Mesothelial cell of epicardium (in vitro differentiated cells): ENCODE measurements at places on chromosomes 7 and 10. TPM values are rescaled to one million over a fixed set of nuclear protein-coding genes. Genes with fewer than 3 reads are reported as not detected.

DNA sequence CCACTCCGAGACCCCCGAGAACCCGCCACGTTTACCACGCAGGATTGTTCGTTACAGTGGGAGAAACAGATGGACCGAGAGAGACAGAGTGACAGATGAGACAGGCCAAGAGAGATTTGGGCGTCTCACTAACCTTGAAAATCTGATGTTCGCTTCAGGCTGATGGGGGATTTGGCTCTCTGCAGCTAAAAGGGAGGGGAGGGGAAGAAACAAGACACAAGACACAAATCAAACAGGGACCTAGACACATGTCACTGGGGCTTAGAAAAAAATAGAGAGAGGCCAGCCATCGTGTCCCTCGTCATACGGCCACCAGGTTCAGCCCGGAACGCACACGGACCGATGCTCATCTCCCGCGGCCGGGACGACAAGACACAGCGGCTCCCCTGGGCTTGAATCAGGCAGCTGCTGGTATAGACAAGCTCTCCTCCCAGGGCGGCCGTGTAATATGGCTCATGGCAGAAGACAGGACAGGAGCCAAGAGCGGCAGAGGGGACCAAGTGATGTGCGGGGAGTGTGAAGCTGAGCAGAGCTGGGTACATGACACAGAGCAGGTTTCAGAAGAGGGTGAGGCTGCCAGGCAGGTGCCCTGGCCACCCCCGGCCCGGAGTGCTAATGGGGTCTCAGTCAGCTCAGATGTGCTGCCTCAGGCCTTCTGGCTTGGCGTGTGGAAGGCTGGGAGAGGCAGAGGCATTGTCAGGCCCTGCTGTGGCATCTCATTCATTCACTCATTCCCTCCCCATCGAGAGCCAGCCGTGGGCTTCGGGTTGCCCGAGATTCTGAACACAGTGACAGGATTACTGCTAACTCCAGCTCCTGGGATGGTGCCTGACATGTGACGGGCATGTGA is 88.5 kb upstream of the GNA12 start:
- no peaks in the 10 kb centered on the region for H3K27me3 ChIP-seq
- DNase-seq: no peak
- no peak overlapping the region for H3K4me3 ChIP-seq

RPEL1 gene
- not detected in 3 replicates for total RNA-seq

HGF gene
- total RNA-seq: 14.1 to 18.8 TPM (median 15.1 TPM) in 3 replicates

DNA sequence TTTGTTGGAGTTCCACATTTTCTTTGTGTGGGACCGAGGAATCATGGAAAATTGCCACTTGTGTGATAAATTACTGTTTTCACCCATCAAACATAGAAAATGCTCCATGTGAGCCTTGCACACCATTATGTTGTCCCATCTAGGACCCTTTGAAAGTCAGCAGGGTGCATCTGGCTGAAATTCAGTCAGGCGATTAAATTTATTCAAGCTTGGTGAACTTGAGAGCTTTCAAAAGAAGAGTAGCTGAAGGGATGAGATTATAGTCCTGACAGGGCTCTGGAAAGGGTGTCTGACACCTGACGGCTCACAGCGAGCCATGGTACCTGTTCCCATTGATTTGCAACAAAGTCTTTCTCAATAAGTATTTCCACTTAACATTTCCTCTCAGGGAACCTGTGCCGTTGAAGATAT is 399.7 kb upstream of the ETV1 start:
- no peak overlapping the region for H3K27ac ChIP-seq
- no peaks in the 10 kb centered on the region for H3K27me3 ChIP-seq
- DNase-seq: no peak
- H3K4me3 ChIP-seq: no peak overlapping the region

DNA sequence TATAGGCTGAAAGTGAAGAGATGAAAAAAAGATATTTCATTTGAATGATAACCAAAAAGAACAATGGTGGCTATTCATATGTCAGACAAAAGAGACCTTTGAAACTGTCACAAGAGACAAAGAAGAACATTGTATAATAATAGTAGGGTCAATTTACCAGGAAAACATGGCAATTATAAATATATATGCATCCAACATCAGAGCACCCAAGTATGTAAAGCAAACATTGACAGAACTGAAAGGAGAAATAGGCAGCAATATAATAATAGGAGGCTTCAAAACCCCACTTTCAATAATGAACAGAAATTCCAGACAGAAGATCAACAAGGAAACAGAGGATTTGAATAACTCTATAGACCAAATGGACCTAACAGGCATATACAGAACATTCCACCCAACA is 876.2 kb downstream of the GRID1 start:
- no peak overlapping the region for H3K27ac ChIP-seq
- no peaks in the 10 kb centered on the region for H3K36me3 ChIP-seq
- DNase-seq: no peak
- H3K4me1 ChIP-seq: peaks cover 8% of the 10 kb centered on the region
- H3K27me3 ChIP-seq: no peaks in the 10 kb centered on the region

DNA sequence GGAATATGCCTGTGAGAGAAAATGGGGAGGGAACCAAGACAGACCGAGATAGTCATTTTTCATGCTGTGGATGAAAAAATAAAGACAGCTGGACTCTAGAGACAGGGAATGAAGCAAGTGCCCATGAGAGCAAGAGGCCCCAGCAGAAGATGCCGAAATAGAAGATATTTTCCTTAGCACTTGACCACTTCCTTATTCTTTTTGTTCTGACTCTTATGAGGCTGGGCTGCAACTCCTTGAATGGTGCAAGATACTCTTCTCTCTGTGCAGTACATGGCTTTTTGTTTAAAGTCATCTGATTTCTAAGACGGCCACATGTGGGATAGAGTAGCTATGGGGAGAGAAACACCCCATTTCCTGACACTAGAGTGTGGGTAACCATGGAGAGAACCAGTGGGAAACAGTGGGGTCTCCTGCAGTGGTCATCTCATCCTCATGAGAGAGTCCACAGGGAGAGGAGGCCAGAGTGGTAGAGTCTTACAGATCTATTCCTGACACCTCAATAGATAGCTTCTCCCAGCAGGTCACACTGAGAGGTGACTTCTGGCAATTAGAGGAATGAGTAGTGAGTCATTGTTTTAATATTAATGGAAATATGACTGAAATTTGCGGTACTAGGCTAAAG is 18.0 kb upstream of the VCL start:
- H3K27ac ChIP-seq: no peak overlapping the region
- no peaks in the 10 kb centered on the region for H3K27me3 ChIP-seq
- H3K36me3 ChIP-seq: no peaks in the 10 kb centered on the region
- no peak for DNase-seq
- no peak overlapping the region for H3K4me3 ChIP-seq
